ENCODE measurements at places on chromosomes 2 and 18.

- DNase-seq = no peak
Observed at GRCh38 chr2:139045524-139045923, 265.3 kb upstream of the NXPH2 start.

- no peak for DNase-seq
Observed at GRCh38 chr2:106096299-106097037, 97.6 kb downstream of the UXS1 start.

GRCh38 chr2:237966250-237966564 is 607 bp upstream of the UBE2F start:
- no peak for DNase-seq

DNA sequence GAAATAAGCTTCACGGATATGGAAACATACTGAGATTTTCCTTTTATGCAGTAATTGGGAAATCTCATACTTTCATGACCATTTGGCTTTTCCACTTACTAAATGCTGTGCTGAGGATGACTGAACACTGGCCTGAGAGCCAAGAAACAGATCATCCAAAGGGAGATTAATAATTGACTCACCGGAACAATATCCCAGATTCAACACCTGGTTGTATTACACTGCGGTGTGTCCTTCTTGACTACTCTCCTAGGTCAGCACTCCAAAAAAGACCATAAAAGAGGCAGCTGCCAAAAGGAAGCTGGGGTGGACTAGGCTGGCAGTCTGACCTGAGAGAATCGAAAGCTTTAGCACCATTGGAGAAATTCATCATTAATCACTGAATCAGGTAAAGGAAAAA is 469.1 kb downstream of the CBLN2 start:
- no peak for DNase-seq

GRCh38 chr2:120630031-120630701 is 105.5 kb upstream of the GLI2 start:
- DNase-seq = no peak

- DNase-seq = peak; percentile 95
Observed at GRCh38 chr2:172280571-172281361, 146.6 kb upstream of the ITGA6 start.

- peak; percentile 28 for DNase-seq
Observed at GRCh38 chr2:231360881-231361371, 34.6 kb upstream of the B3GNT7 start.

- DNase-seq = no peak
Observed at GRCh38 chr18:39340418-39340817, 1774.8 kb upstream of the CELF4 start.

- DNase-seq = no peak
Observed at GRCh38 chr2:103008586-103008985, 246.8 kb downstream of the TMEM182 start.

DNA sequence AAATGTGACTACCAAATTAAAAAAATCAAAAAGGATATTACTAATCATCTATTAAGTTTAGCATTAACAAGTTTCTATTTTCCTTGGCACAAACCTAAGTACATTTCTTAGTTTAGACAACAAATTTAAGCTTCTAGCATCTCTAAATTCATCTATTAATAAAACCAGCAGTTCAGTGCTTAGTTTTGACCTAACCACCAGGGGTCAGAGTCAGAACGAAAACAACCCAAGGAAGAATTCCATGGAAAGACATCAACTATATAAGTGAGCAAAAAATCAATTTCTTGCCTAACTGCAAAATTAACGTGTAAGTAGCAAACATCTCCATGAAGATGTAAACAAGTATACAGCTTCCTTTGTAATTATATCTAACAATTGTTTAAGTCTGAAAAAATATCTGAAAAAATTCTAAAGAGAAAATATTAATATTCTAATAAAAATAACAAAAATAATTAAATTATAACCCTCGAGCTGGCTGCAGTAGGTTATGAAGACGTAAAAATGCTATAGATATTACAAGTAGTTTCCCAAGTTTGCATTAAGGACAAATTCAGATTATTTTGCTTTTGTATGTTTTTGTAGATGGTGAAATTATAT is 83.7 kb downstream of the CERKL start:
- DNase-seq = peak; percentile 35

DNA sequence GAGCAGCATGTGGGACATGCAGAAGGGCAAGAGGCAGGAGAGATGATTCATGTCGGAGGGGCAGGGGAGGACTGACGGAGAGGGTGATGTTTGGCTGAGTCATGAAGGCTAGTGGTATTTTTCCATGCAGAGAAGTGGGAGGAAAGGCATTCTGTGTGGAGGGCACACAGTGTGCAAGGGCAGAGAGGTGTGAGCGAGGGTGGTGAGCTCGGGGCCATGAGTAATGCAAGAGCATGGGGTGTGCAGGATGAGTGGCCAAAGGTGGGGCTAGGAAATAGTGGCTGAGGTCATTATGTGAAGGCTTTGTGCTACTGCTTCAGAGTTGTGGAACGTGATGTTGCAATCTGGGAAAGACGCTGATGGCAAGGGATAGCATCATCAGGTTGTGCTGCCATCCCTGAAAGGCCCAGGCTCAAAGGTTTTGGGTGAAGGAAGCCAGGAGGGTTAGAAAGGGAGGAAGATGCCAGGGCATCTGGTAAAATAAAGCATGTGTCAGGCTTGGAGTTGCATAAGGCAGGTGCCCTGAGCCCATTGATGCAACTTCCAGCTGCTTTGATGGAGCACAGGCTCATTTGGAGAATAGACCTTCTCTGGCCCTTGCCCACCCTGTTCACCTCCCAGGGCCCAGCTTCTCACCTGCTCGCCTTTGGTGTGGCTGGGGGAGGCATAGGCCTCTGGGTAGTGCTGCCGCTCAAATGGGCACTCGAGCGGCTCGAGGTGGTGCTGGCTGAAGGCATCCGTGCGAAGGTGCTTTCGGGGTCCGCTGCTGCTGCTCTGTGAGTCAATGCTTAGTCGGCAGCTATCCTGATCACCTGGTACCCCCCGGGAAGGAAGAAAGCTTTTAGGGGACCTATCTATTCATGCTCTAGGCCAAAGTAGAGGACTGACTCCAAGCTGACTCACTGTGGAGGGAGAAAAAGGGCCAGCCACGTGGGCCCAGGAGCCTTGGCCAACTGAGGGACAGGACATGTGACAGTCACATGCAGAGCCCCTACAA is 37.5 kb downstream of the PAX8 start:
- no peak for DNase-seq

GRCh38 chr2:210207929-210208328 is 17.3 kb downstream of the ACADL start:
- DNase-seq = no peak

GRCh38 chr18:59079264-59079663 is 60.4 kb upstream of the SEC11C start:
- DNase-seq = no peak

DNA sequence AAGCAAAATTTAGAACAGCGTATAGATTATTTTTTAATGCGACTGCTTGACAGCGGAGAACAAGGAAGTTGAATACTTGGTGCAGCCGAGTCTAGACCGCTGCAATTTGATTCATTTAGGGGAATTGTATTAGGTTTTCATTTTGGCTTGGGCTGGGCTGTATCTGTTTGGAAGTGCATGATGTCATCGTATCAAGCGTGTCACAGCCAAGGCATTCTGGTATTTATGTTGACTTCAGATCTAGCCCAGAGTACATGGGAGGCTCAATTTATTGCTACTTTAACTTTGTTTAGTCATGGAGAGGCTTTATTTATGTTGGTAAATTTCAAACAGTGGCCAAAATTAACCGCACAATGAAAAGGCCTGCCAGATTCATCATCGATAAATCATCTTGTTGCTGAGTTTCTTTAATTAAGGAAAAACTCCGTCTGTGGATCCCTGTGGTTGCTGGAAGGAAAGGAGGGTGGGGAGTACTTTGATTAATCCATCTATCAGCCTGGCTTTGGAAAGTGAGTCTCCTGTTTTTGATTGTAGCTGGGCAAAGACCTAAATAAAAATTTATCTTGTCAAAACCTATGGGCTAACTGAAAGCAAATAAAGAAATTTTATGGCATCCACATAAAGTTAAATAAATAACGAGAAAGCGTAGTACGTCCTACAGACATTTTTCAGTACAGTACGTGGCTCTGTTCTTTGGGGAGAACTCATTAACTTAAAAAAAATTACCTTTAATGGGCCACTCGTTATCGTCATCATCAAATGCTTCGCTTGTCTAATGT is 230.4 kb upstream of the SPRED2 start:
- DNase-seq = no peak

DNA sequence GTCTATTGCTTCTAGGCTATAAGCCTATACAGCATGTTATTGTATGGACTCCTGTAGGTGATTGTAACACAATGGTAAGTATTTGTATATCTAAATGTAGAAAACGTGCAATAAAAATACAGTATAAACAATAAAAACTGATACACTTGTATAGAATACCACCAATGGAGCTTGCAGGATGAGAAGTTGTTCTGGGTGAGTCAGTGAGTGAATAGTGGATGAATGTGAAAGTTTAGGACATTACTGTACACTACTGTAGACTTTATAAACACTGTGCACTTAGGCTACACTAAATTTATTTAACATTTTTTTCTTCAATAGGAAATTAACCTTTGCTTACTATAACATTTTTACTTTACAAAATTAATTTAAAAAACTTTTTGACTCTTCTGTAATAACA is 679.2 kb upstream of the ZNF804A start:
- no peak for DNase-seq

- no peak for DNase-seq
Observed at GRCh38 chr2:15169326-15170069, 391.6 kb downstream of the NBAS start.

- no peak for DNase-seq
Observed at GRCh38 chr18:41647914-41648313, 307.1 kb upstream of the PIK3C3 start.

DNA sequence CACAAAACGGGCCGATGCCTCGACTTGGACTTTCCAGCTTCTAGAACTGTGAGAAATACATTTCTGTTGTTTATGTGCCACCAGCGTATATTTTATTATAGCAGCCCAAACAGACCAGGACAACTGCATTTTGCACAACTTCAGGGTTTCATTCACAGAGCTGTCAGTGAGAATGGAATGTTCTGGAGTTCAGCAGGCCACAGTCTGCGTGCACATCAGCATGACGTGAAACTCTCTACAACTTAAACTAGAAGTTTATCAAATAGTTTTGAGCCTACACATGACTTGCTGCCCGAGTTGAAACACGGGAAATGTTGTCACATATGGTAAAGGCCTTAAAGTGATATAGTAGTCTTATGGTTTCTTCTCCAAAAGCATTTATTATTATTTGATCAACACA is 3.9 kb upstream of the TRIB2 start:
- DNase-seq = no peak

- DNase-seq = no peak
Observed at GRCh38 chr18:62776024-62776570, 60.8 kb downstream of the PHLPP1 start.

- peak; percentile 49 for DNase-seq
Observed at GRCh38 chr2:68434981-68435380, 32.1 kb downstream of the FBXO48 start.

DNA sequence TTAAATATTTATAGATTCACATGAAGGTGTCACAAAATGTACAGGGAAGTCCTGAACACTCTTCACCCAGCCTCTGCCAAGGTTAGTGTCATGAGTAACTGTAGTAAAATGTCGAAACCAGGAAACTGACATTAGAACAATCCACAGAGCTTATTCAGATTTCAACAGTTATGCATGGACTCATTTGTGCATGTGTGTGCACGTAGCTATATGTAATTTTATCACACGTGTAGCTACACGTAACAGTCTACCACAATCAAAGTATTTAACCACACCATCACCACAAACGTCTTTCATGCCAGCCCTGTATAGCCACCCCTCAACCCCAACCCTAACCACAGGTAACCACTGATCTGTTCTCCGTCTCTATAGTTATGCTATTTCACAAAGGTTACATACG is 211.7 kb upstream of the REV1 start:
- no peak for DNase-seq

GRCh38 chr2:143420313-143420712 is 291.1 kb downstream of the ARHGAP15 start:
- no peak for DNase-seq

- DNase-seq = peak; percentile 51
Observed at GRCh38 chr2:204544961-204545860, at the start of gene PARD3B. Gene PARD3B, plus strand, starts transcription at chr2:204545475. Its CDS starts 525 bp downstream, at chr2:204546000.

- peak; percentile 87 for DNase-seq
Observed at GRCh38 chr2:96146153-96146880, 1.1 kb upstream of the DUSP2 start.

DNA sequence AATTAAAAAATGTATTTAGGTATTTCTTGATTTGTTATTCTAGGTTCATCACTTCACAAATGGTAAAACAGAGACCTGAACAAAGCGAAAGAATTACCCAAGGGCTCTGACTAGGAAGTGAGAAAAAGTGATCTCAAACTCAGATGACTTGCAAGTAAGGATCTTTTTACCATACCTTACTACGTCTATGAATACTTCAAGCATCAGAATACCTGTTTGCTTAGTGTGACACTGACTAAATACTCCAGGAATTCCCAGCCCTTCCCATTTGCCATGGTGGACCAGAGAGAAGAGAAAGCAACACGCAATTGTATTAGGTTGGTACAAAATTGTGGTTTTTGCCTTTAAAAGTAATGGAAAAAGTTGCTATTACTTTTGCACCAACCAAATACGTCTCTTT is 35.8 kb upstream of the FIGN start:
- no peak for DNase-seq

DNA sequence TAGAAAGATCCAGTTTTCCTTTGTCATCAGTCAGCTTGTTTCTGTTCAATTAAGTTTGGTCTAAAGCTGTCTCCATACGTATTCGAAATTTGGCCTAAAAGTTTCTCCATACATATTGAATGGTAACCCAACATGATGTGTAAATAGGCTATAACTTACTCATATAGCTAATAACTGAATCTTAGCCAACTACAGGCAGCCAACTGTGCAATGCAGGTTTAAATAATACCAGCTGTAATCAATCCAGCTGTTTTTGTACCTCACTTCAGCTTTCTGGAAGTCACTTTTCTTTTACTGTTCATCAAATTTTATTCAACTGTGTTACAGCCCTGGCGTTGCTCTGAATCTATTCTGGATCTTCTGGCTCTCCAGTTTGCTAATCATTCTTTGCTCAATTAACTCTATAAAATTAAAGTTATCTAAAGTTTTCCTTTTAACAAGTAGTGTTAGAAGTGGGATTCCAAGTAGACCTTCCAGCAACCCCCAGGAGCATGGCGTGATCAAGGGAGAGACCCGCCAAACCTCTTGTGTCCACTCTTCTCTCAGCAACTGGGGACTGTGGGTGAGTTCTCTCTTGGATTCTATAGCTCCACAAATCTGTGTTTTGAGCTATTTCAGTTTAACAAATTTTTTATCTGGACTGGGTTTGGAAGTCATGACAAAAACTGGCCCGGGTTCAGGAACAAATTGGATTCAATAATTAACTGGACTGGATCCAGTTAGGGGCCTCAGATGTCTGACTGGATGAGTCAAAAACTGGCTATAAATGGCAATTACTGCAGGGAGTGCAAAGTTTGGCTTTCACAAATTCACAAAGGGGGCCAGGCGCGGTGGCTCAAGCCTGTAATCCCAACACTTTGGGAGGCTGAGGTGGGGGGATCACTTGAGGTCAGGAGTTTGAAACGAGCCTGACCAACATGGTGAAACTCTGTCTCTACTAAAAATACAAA is 329.7 kb upstream of the ST6GAL2 start:
- no peak for DNase-seq

Measured in KBM-7 (cell line).